ENCODE measurements at places on chromosomes 5 and 9.

GRCh38 chr9:81844131-81844567, 84.1 kb upstream of the SPATA31D4 start:
- no peak for DNase-seq

DNA sequence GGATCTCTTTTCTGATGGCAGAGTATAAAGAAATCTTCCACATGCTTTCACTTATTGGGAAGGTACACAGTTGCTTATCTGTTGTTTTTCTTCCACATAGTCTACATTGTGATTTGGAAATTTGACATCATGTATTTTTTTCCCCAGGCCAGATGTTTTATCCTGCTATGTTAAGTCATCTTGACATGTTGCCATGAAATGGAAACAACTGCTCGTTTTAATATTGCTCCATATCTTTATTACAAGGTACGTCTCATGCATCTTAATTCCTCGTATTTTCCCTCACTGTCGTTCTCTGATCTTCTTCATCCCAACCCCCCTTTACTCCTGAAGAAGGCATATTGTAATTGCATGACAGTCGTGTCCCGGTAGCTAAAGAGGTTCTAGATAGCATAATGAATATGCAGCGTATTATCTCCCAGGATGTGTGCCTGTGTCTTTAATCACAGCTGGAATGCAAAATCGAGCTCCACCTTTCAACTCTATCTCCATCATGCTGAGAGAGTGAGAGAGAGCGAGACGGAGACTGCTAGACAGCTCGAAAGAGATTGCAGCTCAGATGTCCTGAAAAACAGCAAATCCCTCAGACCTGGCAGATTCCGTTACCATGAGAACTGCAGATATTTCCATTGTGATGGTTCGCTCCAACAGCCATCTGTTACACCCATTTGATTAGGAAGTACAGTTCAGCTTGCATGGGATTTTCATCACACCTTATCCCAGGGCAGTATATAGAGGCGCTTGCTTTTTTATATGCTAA, 281.7 kb downstream of the TMEM38B start:
- DNase-seq = no peak

DNA sequence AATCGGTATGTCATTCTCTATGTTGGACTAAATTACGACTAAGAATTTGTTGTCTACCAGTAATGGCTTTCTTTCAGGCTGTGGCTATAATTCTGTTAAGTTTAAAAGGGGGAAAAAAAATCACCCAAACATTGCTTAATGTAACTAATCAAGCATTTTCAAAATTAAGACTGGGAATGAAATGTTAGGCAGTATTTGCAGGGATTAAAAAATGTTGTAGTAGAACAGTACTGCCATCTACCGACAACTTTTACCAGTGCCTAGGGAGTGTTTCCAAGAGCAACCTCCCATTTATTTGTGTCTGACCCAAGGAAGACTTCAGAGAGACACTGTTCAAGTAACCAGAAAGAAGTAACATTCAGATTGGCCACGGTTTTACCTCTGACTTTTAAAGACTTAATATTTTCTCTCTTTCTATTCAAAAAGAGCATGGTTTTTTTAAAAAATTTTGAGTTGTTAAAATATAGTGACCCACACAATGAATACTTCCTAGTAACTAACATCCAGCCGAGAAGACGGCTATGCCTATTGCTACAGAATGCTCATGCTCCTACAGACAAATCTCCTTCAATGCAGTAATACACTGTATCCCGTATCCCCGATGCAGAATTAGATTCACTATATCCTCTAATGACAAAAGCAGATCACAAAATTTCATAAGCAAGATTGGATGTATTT, 92.4 kb downstream of the ARL15 start:
- DNase-seq = peak; percentile 54

GRCh38 chr9:14478175-14479162, 164.5 kb upstream of the NFIB start:
- no peak for DNase-seq

DNA sequence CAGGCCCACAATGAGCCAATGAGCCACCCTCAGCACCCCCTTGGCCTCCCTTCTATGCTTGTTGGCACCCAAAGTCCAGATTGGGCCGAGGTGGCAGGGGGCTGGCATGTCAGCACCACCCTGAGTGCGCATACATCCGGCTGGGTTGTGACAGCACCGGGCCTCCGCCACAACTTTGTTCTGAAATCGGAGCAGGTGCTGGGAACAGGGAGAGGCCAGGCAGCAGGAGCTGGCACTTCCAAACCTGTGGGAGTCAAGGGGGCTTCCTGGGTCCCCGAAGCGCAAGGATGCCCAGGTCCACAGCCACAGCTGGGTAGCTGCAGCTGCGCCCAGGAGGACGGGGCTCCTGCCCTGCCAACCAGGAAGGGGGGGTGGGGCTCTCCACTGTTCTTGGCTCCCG, 1911.9 kb upstream of the WWC1 start:
- no peak for DNase-seq

- DNase-seq = no peak
These were observed 69.9 kb downstream of the DAPK1 start for GRCh38 chr9:87567571-87567970.

GRCh38 chr5:107223066-107223465, 447.7 kb downstream of the EFNA5 start:
- DNase-seq = no peak

DNA sequence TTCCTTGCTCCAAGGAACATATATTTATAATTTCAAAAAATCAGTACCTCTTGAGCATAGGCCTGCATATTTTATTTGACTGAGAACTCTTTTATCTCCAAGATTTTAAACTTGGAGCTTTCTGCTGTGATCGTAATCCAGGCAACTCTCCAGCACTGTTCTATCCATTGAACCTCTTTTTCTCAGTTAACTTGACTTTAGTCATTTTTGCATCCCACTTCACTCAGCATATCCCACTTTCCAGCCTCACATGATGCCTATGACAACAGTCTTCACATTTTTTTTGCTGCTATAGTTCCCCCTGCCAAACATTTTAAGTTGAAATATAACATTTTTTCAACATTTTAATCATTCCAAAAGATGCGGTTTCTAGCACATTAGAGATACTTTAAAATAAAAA, 9.1 kb upstream of the PSIP1 start:
- no peak for DNase-seq
